C1 segment of cervical spinal cord (tissue), 14 donors: ENCODE measurements at places on chromosomes 4 and X.

DNA sequence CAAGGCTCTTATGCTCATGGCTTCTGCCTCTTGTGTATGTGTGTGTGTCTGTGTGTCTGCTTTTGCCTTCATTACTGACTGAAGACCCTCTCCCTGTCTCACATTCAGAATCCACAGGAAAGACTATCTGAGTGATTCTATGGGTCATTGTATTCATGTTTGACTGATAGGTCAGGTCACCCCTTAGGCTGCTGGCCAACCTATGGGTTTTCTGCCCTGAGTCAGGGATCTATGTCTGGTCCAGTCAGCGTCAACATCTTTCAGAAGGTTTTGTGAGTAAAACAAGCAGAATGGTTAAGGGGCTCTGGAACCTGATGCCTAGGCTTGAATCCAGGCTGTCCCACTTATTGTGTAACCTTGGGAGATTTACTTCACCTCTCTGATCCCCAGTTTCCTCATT lies 30.5 kb downstream of the NHSL2 start:
- DNase-seq = no peak

DNA sequence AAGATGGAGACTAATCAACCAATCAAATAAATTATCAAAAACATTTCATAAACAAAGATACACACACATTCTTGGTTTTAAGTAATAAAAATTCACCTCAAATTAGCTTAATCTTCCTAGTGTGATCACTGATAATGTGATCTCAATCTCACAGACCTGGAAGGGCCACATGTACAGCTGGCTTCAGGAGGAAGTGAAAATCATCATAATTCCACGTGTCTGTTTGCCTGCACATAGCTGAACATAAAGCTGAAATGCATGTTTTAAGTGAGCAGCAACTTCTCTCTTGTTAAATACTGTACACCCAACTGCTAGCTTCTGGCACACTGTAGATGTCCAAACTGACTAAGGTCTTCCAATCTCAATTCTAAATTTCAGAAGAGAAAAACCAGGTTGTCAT lies 53.8 kb downstream of the ARHGAP6 start:
- DNase-seq = no peak

GRCh38 chrX:110600745-110601310 lies 194.8 kb downstream of the CHRDL1 start:
- no peak for DNase-seq

GRCh38 chr4:128800284-128800683 lies 9.2 kb upstream of the JADE1 start:
- no peak for DNase-seq

DNA sequence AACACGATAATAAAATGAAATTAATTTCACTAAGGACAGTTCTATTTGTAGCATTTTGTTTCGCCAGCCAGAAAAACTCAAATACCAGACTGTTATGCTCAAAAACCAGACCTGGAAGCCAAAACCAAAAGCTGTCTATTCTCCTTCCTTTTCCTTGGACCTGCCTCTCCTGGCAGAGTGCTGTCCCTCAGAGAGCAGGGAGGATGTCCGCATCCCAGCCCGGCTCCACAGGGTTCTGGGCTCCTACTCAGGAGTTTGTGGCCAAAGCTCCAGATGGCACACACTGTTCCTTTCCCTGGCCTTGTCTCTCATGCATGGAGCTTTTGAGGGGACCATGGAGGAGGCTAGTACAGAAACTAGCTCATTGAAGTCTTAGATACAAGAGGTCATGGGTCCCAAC lies 41.9 kb upstream of the C1QTNF7 start:
- DNase-seq = no peak

GRCh38 chr4:41714364-41715000 lies 34.0 kb downstream of the PHOX2B start:
- no peak for DNase-seq

DNA sequence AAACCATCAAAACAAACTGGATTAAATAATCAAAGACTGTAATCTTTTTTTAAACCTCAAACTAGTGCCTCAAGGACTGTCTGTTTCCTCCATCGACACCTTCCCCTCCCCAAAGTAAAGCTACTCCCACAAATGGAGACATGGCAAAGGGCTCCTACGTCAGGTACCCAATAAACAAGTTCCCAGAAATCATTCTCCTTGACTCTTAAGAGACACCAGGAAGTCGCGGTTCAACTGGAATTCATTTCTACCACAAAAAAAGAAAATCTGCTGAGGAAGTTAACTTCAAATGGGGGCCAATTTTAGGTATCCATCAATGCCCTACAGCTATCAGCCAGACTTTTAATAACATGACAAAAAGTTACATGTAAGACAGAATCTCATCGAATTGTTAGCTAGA lies 2.5 kb downstream of the RPS4X start:
- DNase-seq = no peak

DNA sequence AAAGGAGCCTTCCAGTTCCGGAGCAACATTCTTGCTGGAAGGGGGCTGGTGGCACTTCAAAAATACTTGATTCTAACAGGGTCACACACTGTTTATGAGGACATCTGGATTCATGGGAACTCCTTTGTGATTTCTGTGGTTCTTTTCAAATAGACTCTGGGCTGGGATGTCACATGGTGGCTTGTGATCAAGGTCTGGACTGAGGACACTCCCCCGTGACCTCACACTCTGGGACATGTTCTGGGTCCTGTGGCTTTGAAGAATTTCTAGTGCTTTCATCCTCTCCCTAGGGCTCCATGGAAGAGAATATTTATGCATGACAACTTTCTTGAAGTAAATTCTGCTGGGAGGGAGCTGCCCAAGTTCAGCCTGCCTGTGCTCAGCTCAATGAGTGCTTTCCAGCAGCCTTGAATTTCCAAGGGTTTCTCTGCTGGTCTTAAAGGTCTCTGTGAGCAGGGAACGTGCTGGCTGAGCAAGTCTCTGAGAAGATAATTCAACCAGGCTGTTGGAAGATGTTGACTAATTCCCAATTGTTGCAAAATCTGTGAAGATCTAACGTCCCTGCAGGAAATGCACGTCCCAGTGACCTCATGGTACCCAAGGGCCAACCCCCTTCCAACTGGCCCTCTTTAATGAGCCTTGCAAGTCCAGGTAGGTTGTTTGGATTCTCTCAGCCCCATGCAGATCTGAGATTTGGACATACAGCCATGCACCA lies 36.3 kb downstream of the GPR143 start:
- no peak for DNase-seq

DNA sequence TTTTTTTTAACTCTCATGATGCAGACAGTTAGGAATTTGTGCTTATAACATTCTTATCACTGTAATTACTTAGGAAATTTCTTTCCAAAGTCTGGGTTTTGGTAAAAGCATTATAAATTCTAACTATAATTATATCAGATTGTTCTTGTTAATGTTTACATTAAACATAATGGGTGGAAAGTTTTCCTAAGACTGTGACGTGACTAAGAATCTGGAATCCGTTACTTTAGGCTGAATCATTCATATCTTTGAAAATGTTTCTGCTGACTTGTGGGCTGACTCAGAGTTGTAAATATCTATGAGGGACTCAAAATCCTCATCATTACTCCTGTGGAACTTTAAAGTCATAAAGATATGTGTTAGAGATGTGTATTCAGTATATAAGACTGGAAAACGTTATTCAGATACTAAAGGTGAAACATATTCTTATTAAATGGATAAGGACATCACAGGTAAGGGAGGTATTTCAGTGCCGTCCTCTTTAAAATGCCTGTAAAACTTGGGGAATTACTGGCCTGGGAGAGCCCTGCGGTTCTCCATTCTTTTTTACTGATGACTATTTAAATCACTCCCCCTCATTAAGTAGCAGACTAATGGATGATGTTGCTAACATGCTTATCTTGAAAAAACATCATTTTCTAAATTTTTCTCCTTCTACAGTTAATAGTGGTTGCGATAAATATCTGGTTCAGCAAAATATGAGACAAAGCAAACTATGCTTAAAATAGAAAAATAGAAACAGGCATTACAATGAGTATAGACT lies 159.0 kb downstream of the DCLK2 start:
- DNase-seq = no peak

GRCh38 chrX:118975831-118976598 lies 1.6 kb downstream of the LONRF3 start:
- peak; percentile 20 for DNase-seq

- no peak for DNase-seq
These were observed 118.9 kb upstream of the GK2 start for GRCh38 chr4:79526641-79527565.

- no peak for DNase-seq
These were observed 151.5 kb downstream of the CORIN start for GRCh38 chr4:47686294-47686872.

GRCh38 chrX:80486299-80486698 lies 66.1 kb downstream of the TENT5D start:
- DNase-seq = no peak

- no peak for DNase-seq
These were observed 17.8 kb downstream of the IGSF1 start for GRCh38 chrX:131271274-131271673.

- no peak for DNase-seq
These were observed 5.0 kb downstream of the PITX2 start for GRCh38 chr4:110617646-110618580.

DNA sequence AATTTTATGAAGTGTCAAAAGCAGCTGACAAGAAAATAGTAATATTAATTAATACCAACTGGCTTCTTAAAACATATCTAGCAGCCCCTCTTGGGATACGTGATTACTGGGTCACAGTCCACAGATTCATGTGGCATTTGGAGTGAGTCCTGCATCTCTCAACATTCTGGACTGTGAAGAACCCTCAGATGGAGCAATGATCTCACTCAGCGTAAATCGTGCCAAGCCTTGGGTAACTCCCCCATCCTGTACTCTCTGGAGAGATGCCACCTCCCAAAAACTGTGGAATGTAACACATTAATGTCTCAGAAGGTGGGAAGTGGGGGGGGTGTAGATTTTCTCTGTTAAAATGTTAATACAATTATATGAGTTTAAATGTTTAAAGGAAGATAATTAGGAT lies 118.2 kb upstream of the IQCM start:
- no peak for DNase-seq
